ENCODE measurements at places on chromosomes 12 and 14. TPM values are rescaled to one million over a fixed set of nuclear protein-coding genes. Genes with fewer than 3 reads are reported as not detected.

Gene TXNRD1
- total RNA-seq = 162 TPM

Gene ASCL1
- total RNA-seq = not detected

Gene HOXC12
- total RNA-seq = not detected

GRCh38 chr12:68342966-68343365 is 10.8 kb upstream of the MDM1 start:
- DNase-seq = no peak

GRCh38 chr12:124667506-124668326 is 100.3 kb upstream of the NCOR2 start:
- DNase-seq = no peak

Gene NCAPD2
- total RNA-seq = 32.9 TPM

GRCh38 chr14:28608851-28609828 is 157.4 kb upstream of the FOXG1 start:
- DNase-seq = no peak

DNA sequence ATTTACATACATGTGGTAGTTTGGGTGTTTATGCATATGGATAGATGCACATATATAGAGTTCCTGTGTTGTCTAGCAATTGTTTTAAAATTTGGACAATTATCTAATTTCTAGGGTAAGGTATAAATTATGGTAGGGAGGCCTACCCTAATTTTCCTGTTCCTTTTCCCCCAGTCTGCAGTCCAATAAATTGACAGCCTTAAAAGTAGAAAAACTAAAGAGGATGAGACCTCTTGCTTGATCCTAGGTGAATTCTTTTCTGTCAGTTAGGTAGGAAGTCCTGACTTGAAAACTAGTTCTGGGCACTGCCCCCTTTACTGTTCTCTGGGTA is 2.1 kb upstream of the CDKN1B start:
- DNase-seq = no peak

- no peak for DNase-seq
Measured at GRCh38 chr14:42190744-42191143, 584.1 kb downstream of the LRFN5 start.

- no peak for DNase-seq
Measured at GRCh38 chr14:98945611-98946570, 326.1 kb downstream of the BCL11B start.

- DNase-seq = peak; percentile 47
Measured at GRCh38 chr12:122874081-122874480, 21.8 kb downstream of the VPS37B start.

Gene TMTC1
- total RNA-seq = 0.24 TPM

GRCh38 chr12:107884769-107885694 is 110.5 kb downstream of the ASCL4 start:
- no peak for DNase-seq

GRCh38 chr12:47152095-47152494 is 72.3 kb upstream of the AMIGO2 start:
- DNase-seq = no peak

GRCh38 chr12:132908145-132909029 is 21.0 kb upstream of the CHFR start:
- peak; percentile 95 for DNase-seq

Gene IGF1
- total RNA-seq = 0.50 TPM

DNA sequence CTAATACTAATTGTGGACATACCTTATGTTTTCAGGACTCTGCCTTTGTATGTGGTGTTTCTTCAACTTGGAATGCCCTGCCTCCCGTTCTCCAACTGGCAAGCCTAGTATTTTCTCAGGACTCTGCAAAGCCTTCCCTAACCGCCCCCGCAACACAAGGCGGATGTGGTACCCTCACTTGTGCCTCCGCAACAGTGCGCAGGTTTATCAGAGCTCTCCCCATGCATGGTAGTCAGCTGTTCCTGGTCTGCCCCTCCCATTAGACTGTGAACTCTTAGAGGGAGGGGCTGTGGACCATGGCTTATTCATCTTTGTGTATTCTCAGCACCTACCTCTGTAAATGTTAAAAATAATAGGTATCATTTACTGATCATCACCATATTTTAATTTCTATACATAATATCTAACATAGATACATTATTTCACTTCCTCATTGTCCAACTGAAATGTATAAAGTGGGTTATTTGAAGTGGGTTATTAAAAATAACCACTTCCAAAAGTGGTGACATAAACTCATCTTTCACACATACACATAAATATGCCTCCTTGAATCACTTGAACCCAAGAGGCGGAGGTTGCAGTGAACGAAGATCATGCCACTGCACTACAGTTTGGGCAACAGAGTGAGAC is 9.0 kb downstream of the LPAR5 start:
- DNase-seq = no peak

Gene PRPH
- not detected for total RNA-seq

Gene MMP14
- total RNA-seq = 1.6 TPM

GRCh38 chr12:107094183-107094448 is 767 bp upstream of the CRY1 start:
- DNase-seq = no peak

- DNase-seq = no peak
Measured at GRCh38 chr12:88314706-88315105, 172.6 kb downstream of the TMTC3 start.

DNA sequence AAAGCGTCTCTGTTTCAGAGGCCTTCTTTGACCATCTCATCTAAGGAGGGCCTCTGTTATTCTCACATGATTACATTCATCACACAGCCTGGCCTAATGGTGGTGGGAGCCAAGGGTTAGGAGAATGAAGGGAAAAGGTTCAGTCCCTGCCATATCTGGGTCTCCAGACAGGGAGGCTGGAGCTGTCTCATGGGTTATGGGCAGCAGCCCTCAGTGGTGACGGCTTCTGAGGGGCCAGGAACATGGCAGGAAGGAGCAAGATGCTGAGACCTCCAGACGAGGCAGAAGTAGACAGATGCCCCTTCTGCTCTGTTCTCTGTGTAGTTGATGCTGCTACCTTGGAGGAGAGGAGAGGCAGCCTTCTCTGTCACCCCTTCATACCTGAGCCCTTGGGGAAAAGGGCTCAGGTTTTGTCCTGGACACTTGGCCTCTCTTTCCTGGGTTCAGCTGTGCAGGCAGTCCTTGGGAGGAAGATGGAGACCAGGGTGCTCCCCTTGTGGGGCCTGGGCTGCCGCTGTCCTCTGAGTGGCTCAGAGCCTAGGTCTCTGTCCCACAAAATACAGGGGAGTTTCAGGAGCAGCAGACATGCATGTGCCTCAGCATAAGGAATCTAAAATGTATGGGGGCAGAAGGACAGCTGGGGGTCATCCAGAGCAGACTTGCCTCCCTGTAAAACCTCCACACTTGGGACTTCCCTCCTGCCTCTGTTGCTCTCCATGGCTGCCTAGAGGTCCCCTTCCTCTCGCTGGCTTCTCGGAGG is 3.6 kb downstream of the IFI27L2 start:
- no peak for DNase-seq

GRCh38 chr12:2548081-2548480 is 246.7 kb upstream of the FKBP4 start:
- no peak for DNase-seq

Gene PPP4R4
- total RNA-seq = 4.2 TPM

GRCh38 chr12:84982888-84983287 is 53.2 kb downstream of the TSPAN19 start:
- DNase-seq = no peak

- DNase-seq = no peak
Measured at GRCh38 chr12:113772505-113773030, 193.6 kb downstream of the RBM19 start.

Gene LIN7A
- total RNA-seq = not detected

DNA sequence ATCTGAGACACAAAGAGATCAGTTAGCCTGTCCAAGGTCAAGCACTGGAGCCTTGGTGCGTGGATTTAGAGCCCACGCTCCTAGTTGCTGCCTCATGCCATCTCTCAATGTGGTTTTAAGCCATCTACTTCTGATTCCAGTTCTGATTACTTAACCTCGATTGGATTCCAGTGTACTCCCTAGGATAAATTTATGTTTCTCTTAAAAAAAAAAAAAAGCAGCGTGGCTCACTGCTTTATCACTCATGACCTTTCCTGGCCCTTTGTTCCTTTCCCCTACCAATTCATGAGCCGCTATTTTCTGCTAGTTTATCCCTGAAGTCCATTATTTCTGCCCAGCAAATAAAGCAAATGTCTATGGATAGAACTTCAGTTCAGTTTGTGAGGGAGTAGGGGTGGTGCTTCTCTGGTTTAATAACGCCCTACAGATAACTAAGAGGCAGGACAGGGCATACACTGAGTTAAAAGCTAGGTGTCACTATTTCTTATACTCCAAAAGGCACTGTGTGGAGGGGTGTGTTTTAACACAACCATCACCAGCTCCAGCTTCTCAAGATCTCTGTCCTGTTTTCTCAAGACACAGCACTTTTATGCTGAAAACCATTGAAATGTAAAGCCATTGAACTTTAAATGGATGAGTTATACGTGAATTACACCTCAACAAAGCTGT is 9.8 kb upstream of the PARP11 start:
- no peak for DNase-seq

Gene DAO
- not detected for total RNA-seq

Gene PSMA6
- 595 TPM for total RNA-seq

DNA sequence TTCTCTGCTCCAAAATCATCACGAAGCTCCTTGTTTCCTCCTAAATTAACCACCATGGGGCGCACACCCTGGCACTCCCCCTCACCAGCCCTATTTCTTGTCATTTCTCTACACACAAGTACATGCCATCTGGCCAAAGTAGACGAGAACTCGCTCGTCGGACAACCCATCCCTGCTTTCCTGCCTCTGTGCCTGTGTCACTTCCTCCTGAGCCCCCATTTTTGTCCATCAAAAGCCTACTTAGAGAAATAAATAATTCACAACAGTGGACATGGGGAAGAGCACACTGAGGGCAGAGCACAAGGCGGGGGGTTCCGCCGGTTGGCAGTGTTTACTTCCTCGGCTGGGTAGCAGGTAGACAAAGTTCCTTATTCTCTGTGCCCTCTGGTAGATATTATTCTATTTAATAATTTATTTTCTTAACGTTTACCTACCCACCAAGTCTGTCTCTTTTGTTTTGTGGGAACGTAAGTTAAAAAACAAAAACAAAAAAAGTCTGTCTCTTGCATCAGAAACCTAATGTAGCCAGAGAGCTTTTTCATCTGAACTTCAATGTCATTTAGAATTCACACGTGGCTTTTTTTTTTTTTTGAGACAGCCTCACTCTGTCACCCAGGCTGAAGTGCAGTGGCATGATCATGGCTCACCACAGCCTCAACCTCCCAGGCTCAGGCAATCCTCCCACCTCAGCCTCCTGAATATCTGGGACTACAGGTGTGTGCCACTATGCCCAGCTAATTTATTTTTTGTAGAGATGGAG is 6.0 kb downstream of the VPS37B start:
- DNase-seq = no peak

GRCh38 chr12:48037267-48037915 is 33.1 kb upstream of the COL2A1 start:
- DNase-seq = no peak

DNA sequence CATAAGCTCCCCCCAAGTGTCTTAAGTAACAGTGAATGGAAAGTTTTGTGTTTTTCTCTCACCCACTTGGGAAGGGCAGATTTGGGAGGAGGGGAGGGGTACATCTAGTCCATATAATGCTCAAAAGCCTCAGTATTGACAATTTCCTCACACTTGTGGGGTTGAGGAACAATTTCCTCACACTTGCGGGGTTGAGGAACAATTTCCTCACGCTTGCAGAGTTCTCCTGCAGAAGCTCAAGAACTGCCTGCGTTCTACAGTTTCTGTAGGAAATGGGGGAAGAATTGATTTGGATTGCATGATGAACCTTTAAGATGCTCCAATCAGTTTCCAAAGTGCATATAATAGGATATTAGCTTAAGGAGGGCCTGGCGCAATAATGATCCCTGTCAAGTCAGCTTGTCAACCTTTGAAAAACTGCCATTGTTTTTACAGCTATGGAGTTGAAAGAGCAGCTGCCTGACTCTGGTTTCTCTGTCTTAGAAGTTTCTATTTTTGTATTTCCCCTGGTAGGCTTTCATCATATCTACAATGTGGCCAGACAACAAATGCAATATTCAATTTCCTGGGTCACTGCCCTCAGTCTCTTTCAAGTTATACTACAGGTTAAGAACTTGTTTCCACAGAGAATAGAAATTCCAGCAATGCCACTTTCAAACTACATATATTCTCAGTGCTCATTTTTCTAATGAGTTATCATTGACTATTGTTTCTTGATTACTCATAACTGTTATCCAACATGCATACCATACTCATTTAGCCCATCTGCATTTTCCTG is 66.5 kb downstream of the PLEKHG7 start:
- no peak for DNase-seq

DNA sequence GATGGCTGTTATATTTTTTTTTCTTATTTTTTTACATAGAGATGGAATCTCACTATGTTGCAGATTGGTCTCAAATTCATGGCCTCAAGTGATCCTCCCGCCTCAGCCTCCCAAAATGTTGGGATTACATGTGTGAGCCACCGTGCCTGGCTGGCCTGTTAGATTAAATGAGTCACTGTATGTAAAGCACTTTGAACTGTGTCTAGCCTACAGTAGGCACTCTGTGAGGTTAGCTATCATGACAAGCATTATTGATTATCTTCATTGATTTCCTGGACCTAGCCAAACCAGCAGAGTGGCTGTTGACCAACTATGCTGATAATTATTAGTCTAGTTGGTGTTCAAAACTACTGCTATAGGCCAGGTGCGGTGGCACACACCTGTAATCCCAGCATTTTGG is 42.6 kb downstream of the ARF6 start:
- no peak for DNase-seq

DNA sequence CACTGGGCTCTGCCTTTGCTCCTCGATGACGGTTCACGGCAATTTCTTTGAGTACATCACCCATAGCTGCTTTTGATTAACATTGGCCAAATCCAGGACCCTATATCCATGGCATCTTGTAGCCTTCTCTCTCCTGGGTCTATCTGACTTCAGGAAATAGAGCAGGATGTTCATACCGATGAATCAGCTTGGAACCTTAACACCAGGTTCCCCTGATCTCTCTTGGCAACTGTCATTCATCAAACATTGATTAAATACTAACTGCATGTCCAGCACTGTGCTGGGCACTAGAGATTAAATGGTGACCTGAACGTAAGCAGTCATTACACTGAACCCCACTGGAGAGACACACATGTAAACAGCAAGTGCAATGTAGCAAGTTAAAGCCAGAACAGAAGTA is 77.0 kb upstream of the MED13L start:
- no peak for DNase-seq

GRCh38 chr12:69966409-69966808 is 141.4 kb downstream of the MYRFL start:
- DNase-seq = no peak

Gene PLEKHA5
- 2.0 TPM for total RNA-seq

- no peak for DNase-seq
Measured at GRCh38 chr14:23177181-23177580, 6.3 kb downstream of the SLC7A8 start.

Gene TMEM132D
- total RNA-seq = not detected

DNA sequence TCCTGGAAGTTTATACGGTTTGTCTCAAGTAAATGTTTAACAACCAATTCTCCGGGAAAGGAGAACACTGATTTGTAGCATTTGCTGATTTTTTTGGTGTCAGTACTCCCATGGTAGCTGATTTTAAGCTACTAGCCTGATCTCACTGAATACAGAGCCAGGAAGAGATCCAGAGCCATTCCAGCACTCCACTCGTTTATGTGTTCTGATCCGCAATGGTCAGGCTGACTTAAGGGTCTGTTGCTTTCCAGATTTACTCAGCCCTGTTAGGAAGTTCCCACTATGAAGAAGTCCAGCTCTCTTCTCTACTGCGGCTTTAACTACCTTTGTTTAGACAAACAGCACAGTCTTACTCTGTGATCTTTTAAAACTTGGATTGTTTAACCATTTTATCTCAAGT is 38.0 kb upstream of the NID2 start:
- DNase-seq = no peak

All from activated T-cell treated with anti-CD3 and anti-CD28 coated beads, Interleukin-2, amount 50 U/mL, for 4 hours (primary cell).